Activated CD8-positive, alpha-beta memory T cell treated with anti-CD3 and anti-CD28 coated beads, Interleukin-2, amount 50 U/mL, for 48 hours (primary cell): ENCODE measurements at places on chromosomes 7 and 10.
A peak's percentile ranks its signal among the peaks of the same experiment; 100 is the strongest.

- DNase-seq, result no peak
Measured at GRCh38 chr7:80330434-80330833, 181.4 kb downstream of the GNAT3 start.

DNA sequence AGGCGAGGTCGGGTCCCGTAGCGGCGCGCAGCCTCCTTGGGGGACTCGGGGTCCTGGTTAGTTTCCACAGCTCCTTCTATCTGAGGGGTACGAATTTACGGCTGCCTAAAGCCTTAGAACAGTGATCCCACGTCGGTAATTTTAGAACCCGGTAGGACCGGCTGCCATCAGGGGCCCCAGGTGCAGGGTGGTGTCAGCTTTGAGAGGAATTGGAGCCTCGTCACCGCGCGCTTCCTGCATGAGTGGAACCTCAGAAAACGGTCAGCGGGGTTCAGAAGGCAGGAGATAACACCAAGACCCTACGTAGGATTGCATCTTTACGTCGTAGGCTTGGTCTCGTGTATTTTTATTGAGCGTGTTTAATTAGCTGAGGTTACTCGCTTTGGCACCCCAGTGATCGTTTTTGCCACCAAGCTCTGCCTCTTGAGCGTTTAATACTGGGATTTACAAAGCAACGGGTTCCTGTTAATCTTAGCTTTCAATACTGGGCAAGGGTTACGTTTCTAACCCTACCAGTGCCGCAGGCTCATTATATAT, 443 bp downstream of the RNF32 start:
- no peak for DNase-seq

DNA sequence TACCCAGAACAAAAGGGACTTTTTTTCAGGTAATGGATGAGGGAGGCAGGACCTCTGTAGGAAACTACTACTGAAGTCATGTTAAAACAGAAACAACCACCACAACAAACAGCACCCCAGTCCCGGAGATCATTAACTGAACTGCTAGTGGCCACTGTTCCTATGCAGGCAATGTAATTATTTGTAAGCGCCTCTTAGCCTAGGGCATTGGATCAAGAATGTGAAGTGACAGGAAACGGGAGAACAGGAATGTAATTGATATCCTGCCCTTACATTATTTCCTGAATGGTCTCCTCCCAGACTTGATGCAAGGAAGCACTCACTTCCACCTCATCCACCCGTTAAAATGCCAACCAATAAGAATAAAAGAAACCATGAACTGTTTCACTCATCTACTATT, 16.7 kb upstream of the GAD2 start:
- DNase-seq, result no peak

GRCh38 chr7:22671177-22671879, 55.7 kb upstream of the IL6 start:
- DNase-seq, result no peak

GRCh38 chr7:69169386-69169785, 428.9 kb upstream of the AUTS2 start:
- DNase-seq, result no peak

DNA sequence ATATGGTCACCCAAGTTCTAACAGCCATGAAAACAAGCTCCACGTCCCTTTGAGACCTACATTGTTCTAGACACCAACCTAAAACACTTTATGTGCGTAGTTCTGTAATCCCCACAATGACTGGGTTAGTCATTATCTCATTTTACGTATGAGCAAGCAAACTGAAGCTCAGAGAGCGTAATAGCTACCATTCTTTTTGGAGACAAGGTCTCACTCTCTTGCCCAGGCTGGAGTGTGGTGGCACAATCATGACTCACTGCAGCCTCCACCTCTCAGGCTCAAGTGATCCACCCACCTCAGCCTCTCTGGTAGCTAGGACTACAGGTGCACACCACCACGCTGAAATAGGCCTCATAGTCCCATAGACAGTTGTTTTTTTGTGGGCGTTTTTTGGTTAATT, 10.5 kb downstream of the DAGLB start:
- DNase-seq, result no peak

DNA sequence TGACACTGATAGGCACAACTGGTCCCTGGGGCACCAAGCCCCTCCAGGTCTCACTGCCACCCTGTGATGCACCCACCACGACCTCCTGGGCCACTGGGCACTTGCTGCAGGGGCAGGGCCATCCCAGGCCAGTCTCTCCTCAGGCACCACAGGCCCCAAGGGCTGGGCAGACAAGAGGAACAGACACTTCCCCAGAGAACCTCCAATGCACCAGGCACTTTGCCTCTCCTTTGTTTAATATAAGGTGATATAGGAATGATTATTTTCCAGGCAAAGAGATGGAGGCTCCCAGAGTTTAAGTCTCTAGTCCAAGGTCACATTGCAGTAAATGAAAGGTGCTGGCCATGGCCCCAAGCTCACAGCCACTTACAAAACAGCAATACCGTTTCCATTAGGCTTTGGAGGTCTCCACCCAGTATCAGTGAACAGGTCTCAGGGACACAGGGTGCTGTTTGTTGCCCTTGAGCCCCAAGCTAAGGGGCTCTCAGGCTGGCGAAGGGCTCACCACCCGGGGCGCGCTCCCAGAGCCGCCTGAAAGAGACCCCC, 4.5 kb downstream of the DEPP1 start:
- DNase-seq, result no peak

DNA sequence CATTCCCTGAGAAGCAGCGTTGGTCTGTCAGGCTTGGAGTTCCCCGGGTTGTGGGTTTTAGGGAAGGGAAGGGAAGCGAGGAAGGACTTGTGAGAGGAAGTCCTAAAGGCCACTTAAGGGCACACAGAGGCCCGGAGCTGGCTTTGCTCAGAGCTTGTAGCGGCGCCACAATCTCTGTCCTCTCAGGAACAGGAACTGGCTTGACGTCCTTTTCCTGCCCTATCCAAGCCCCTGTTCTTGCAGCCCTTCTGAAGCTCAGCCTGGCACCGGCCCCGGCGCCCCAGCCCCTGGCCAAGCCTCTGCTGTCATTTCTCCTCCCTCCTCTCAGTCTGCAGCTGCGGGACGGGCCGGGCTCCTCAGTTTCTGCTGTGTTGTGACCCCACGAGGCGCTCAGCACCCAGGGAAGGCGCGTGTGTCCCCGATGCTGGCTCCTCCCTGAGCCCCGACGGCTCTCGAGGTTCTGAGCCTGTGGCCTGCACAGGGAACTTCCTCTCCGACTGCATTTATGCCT, at the start of gene GIMAP8:
Gene GIMAP8, plus strand, starts transcription at position 140 of the 511 bp plus-strand sequence. CDS start 16,069 bp downstream, outside the sequence.
- peak; percentile 83 for DNase-seq

GRCh38 chr7:30973292-30973691, 9.5 kb downstream of the GHRHR start:
- DNase-seq, result no peak

DNA sequence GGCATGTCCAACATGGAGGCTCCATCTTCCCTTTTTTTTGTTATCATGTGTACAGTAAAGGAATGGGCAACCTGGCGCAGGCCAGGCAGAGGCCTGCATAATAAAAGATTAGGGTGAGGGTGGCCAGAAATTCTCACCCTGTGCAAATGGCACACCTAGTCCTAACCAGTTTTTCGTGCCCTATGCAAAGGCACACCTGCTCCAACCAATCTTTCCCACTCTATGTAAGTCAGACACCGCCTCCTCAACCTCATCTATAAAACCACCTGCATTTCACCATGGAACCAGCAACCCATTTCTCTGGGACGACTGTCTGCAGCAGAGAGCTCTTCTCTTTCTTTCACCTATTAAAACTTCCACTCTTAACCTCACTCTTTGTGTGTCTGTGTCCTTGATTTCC, 16.1 kb downstream of the TBATA start:
- peak; percentile 25 for DNase-seq

- DNase-seq, result peak; percentile 75
Measured at GRCh38 chr7:1961701-1962276, 271.0 kb downstream of the MAD1L1 start.

- DNase-seq, result no peak
Measured at GRCh38 chr10:11058965-11059364, 41.3 kb downstream of the CELF2 start.

- DNase-seq, result no peak
Measured at GRCh38 chr10:71761541-71762113, 11.7 kb downstream of the VSIR start.

GRCh38 chr7:137001041-137001440, 132.6 kb downstream of the CHRM2 start:
- no peak for DNase-seq

- no peak for DNase-seq
Measured at GRCh38 chr7:92034116-92034515, 93.5 kb downstream of the AKAP9 start.

DNA sequence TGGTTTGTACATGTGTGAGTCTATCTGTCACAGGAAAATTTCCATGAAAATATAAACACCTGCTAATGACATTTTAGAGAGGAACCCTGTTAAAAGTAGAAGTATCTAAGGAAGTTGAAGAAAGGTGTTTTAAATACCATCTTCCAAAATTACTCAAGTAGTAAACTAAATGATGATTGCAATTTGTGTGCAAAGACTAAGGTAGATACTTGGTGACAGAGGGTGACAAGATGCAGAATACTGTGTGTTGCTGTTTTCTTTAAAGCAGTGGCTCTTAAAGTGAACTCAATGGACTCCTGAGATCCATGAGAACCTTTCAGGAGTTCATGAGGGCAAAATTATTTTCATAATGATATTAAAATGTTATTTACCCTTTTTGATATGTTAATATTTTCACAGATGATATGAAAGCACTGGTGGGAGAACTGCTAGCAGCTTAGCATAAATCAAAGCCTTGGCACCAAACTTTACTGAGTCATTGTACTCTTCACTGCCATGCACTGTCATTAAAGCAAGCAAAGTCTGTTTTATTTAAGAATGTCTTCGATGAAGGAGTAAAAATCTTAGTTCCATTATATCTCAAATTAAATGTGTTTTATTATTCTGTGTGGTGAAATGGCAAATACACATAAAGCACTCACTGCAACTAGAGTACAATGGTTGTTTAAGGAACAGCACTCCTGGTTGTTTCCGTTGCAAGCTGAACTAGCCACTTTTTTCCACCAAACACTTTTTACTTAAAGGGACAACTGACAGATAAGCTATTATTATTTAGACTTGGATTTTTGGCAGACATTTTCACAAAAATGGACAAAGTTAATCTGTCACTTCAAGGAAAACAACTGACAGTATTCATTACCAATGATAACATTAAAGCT, 133.7 kb downstream of the LRRN3 start:
- DNase-seq, result no peak

GRCh38 chr7:4045450-4045849, 636.6 kb upstream of the FOXK1 start:
- DNase-seq, result no peak

DNA sequence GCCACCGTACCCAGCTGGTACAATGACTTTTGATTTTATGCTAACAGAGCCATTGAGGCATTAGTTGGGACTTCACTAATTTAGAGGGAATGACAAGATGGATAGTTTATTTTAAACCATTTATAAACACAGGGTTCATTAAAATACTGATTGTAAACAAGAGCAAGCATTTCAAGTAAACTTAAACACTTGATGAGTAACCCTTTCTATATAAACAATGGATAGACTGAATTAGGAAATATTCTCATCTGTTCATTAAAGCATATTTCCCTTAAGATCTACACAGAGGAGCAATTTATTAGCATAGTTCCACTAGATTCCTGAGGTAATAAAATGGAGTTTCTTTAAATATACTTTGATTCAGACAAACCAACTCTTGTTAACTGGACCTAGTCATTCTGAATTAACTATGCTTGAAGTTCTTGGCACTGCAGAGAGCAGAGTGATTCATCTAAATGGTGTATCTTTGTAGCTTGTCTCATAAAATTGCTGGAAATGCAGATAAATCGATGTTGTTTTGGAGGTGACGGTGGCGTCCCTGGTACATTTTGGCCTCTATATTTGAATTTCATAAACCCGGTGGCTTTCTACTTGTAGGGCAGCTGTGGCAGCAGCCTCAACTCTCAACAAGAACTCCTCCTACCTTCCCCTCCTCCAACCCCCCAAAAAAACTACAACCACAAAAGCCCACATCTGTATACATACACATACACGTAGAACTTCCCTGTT, 15.4 kb upstream of the VDAC2 start:
- no peak for DNase-seq

DNA sequence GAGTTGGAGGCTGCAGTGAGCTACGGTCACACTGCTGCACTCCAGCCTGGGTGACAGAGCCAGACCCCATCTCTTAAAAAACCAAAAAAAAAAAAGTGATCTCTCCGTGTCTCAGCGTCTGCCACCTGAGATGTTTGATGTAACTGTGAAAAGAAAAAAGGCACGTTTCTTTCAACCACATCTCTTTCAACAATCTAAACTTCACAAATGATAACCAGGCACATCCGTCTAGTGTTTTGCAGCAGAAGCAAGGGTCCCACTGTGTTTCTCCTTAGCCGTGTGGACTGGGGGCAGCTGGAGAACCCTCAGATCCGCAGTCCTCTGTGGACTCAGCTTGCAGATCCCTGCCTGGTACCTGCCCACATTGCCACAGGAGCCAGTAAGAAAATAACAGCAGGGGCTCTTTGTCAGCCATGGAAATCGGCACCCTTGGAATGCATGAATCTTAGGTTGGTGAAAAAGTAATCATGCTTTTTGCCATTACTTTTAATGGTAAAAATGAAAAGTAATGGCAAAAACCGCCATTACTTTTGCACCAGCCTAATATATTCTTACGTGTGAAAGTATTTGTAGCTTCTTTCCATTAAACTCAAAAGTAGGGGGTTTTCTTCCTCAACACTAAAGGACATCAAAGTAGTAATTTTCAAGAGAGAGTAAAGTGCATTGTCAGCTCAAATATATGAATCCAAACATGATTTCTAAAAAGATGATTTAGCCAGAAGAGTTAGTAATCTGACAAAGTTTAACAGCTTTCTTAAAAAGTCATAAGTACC, 276.5 kb downstream of the CCDC3 start:
- no peak for DNase-seq

DNA sequence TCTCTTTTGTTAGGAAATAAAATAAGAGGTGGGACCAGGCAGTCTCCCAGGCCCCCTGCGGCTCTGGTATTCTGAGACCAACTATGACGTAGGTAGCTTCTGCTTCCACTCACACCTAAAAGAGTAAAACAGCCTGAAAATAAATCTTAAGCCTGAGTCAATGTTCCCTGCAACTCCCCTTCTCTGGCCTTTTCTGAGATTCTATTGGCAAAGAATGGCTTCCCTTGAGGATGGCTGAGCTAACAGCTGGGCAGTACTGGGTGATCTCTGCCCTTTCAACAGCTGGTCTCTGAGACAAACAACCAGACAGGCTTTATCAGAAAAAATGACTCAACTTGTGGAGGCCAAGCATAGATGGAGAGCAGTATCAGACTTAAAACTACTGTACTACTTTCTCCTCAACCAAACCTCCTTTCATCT, 58.7 kb downstream of the CREB3L2 start:
- DNase-seq, result no peak

DNA sequence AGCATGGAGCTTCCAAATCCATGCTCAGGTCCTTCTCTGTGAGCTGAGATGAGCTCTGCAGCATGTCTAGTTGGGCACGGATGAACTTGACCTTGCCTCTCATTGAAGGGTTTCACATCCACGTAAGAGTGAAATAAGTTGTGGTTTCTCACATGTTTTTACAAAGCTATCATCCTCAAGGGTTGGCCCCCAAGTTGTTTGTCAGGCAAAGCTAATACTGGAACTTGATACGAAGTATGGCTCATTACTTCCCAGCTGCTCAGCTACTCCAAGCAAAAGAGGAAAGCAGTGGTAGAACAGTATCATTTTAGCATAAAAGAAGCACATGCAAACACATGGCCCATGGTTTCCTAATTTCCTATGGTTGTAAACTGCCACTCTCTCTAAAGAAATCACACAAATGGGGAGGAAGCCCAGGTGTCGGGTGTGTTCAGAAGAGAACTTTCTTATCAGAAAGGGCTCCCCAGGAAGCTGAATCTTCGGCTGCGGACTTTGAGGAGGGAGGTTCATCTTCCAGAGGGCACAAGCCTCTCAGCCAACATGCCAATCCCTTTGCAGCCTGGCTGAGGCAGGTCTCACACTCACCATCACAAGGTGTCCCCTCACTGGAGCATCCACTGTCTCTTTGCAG, 45.3 kb downstream of the PDLIM1 start:
- no peak for DNase-seq
